Neural crest cell (in vitro differentiated cells): ENCODE measurements at places on chromosomes 11 and 22.

DNA sequence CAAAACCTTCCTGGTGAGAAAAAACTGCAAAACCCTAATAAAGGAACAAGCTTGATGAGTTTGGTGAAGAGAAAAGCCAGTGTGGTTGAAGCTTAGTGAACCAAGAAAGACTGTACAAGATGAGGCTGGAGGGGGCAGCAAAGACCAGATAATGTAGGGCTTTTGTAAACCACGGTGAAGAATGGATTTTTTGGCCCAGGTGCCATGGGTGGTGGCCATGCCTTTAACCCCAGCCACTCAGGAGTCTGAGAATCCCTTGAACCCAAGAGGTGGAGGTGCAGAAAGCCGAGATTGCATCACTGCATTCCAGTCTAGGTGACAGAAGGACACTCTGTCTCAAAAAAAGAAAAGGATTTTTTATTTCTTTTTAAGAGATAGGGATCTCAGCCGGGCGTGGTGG, 5.0 kb upstream of the ZDHHC5 start:
- DNase-seq, result no peak

DNA sequence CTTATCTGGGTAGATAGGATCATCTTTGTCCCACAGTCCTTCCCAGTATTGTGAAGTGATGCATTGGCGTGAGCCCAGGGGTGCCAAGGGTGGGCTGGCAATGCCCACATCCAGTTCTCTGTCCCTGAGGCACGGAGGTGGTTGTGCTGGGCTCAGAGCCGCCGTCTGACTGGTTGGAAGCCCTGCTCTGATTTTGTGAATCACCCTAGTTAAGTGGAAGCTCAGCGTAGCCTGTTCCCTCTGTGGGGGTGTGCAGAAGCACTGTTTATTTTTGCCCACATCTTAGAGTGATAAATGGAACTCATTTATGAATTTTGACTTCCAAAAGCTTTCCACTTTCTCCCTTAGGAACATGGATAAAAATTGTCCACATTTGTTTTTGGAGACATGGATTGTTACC, 13.6 kb downstream of the BCR start:
- DNase-seq, result no peak

- no peak for DNase-seq
These were observed 141.6 kb downstream of the CRYBB2 start for GRCh38 chr22:25360891-25361645.

- no peak for DNase-seq
These were observed 191.1 kb upstream of the DDI1 start for GRCh38 chr11:103845331-103845730.

DNA sequence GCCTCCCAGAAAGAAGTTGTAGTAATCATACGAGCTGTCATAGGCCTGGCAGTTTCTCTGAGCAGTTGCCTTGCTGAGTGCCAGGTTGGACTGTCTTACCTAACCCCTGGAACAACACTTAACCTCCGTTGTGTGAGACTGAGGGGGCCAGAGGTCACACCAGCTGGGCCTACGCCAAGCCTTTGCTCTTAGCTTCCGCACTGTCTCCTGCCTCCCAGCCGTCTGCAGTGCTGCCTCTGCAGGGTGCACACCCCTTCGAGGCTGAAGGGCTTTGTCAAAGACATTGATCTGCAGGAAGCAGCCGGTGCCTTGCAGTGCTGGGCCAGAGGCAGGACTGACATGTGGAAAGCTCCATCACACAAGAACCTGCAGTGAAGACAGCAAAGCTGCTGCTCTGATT, 16.7 kb downstream of the TAB1 start:
- DNase-seq, result no peak

- no peak for DNase-seq
These were observed 8.6 kb downstream of the IGLL1 start for GRCh38 chr22:23571486-23571885.

GRCh38 chr11:59138643-59139042, 4.0 kb upstream of the FAM111A start:
- DNase-seq, result no peak

GRCh38 chr11:32913445-32913844, 20.8 kb downstream of the QSER1 start:
- DNase-seq, result no peak

- DNase-seq, result no peak
These were observed 34.0 kb upstream of the SMIM38 start for GRCh38 chr11:69121621-69122325.

- DNase-seq, result no peak
These were observed 101.6 kb downstream of the FAM76B start for GRCh38 chr11:95688015-95688414.

DNA sequence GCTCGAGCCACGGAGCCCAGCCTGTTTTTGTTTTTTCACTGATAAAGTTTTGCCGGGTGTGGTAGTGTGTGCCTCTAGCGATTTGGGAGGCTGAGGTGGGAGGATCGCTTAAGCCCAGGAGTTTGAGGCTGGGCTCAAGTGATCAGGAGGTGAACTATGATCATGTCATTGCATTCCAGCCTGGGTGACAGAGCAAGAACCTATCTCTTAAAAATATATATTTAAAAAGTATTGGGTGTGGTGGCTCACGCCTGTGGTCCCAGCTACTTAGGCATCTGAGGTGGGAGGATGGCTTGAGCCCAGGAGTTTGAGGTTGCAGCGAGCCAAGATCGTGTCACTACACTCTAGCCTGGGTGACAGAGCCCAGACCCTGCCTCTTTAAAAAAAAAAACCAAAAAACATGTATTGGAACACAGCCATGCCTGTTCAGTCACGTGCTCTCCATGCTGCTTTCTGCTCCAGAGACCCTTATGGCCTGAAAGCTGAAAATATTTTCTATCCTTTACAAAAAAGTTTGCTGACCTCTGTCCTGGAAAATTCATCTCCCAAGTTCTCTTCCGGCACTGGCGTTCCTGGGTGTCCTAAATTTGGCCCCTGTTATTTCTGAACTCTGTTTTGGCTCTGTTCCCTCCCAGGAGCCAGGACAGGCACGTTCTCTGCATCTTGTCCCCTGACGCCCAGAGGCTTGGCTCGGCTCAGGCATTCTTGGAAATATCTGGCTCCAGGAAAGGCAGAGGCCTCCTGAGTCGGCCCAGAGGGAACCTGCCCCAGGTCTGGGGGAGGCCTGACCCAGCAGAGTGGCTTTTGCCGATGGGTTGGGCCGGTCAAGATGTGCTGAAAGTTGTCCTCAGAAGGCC, 61.3 kb upstream of the PPP6R3 start:
- no peak for DNase-seq

DNA sequence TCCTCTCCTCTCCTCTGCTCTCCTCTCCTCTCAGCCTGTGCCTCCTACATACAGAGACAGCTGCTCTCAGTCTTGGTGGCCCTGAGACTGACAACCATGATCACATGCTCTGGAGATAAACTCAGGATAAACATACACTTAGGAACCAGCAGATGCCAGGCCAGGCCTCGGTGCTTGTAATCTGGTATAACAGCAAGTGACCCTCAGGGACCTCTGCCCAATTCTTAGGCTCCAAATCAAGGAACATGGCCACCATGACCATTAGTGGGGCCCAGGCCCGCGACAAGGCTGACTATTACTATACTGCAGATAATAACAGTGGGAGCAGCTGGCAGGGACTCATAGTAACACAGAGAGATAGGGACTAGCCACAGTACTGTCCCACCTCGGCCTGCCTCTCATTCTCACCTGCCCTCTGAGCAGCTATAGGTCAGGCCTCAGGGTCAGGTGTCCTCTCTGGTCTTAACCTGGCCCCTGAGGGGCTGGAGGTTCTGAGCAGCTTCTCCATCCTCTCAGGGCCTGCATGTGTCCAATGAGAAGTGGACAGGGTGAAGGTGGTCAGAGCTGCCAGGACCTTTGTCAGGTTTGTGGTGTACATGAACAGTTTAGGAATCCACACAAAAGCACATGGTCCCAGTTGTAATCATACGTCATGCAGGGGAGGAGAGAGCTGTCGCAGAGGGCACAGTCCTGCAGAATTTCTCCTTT, 106.1 kb downstream of the GGTLC2 start:
- DNase-seq, result no peak
